ENCODE measurements at places on chromosomes 4 and X.
A peak's percentile ranks its signal among the peaks of the same experiment; 100 is the strongest.

DNA sequence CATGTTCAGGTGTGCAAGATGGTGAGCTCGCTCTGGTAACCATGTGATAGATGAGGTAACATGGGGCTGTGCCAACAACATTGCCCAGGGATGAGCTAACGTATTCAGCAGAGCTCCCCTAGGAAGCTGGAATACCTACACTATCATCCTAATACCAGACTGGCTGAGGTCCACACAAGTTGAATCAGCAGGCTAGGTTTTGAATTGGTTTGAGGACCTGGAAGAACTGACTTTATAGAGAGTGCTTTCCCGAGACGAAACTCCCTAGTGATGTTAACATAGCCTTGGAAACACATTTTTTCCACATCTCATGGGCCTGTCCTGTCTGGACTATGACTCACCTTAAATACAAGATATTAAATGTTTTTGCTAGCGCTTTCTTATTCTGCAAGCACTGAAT, 56.7 kb downstream of the IGFBP7 start:
- no peak for DNase-seq

- no peak for DNase-seq
Measured at GRCh38 chrX:39445336-39445735, 644.1 kb downstream of the MID1IP1 start.

DNA sequence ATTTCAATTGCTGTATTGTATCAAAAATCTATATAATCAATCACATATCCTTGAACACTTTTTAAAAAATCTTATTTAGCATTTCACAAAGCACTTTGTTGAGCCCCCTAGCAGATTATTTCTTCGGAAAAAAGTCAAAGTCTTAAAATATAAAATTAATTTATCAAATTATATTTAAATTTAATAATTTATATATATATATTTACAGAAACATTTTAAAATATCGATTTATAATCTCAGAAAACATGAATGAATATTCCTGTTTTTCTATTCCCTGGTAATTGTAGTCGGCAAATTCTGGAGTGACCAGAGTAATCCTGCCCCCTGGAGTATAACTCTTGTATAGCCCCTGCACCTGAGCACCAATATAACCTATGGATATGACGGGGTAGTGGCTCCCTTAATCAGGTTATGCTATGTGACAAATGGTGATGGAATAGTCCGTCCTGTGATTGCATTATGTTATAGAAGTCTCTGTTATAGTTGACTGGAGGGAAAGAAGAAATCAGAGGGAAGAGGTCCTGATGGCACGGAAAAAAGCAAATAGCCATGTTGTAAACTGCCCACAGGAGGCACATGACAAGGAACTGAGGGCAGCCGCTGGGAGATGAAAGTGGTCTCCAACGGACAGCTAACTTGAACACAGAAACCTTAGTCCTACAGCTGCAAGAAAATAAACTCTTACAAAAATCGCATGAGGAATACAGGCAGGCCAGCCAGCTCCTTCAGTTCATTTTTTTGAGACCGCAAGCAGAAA, 1092.3 kb downstream of the ARAP2 start:
- DNase-seq, result no peak

- DNase-seq, result no peak
Measured at GRCh38 chrX:119477812-119478232, 9.6 kb downstream of the SLC25A5 start.

DNA sequence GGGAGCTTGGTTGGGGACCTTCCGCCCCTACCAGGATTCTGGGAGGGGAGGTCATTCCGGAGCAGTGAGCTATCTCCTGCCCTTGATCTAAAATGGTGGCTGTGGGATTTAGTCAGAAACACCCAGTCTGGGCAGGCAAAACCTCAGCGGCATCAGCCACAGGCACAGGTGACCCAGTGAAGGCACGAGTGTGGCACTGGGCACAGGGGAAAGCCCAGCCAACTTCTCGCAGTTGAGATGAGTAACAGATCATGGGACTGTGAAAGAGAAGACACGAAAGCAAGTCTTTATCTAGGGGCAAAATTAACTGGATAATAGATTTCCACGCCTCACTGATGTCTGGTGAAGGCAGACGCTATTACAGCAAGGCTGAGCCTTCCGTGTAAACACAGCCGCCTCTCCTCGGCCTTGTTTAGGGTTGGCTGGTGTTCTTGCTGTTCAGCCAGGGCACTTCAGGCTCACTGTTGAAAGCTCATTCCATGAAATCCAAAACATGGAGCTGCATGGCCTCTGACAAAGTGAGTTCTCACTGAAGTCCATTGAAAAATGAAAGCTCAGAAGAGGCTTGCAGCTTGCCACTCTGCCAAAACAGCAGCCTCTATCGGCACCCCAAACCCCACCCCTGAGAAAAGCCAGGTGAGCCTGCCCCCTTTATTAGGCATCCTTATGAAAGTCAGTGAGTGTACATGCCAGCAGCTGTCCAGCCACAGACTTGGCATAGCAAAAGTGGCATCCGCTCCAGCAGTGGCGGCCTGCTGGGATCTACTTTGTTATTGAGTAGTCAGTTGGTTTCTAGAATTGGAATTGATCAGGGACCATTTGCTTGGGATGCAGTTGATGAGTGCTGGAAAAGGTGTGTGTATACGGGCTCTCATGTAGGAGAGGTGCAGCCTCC, 102.3 kb upstream of the MTM1 start:
- DNase-seq, result no peak

- no peak for DNase-seq
Measured at GRCh38 chr4:13541176-13541604, 3.1 kb downstream of the NKX3-2 start.

- peak; percentile 72 for DNase-seq
Measured at GRCh38 chr4:101345596-101346350, 1.6 kb downstream of the PPP3CA start.

DNA sequence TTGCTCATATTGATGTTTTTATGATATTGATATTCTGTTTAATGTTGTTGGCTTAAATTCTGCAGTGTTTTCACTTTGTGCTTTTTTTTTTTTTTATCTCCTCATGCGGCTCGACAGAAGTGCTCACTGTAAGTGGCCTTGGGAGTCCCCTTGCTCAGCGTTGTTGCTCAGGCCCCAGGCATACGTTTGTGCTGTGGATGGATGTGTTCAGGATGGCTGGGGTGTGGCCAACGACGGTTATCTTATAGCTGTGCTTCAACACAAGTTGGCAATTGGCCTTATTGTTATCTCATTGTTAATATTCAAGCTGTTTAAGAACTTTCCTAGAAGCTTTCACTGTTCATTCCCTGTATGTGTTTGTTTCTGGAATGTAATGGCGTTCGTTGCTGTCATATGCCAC, 36.4 kb upstream of the CLCN4 start:
- DNase-seq, result no peak

GRCh38 chr4:64144994-64145393, 264.3 kb downstream of the TECRL start:
- no peak for DNase-seq

- DNase-seq, result no peak
Measured at GRCh38 chr4:125283707-125284279, 31.0 kb upstream of the FAT4 start.

- no peak for DNase-seq
Measured at GRCh38 chrX:69156638-69157037, 8.6 kb downstream of the PJA1 start.

DNA sequence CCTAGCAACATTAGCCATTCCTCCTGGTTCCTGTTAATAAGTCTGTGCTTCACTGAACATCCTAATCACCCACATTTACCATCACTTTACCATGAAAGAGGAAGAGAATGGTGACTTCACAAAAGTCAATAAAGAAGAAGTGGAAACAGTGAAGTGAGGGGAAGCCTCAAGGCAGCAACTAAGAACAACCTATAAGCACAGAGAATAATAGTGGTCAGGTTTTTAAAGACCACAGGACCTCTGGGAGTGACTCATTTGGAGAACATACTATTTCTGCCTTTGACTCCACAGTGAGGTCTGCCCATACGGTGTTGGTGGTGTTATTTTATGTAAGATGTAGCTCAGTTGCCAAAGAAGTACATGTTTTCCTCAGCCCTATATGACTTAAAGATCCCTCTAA, 86.0 kb upstream of the TET2 start:
- no peak for DNase-seq

- no peak for DNase-seq
Measured at GRCh38 chr4:56156141-56156540, 207.4 kb downstream of the CEP135 start.

GRCh38 chr4:99811850-99812249, 4.8 kb upstream of the DAPP1 start:
- peak; percentile 51 for DNase-seq

- no peak for DNase-seq
Measured at GRCh38 chr4:6573986-6574746, 823 bp upstream of the MAN2B2 start.

- DNase-seq, result no peak
Measured at GRCh38 chrX:38220024-38220414, 652 bp downstream of the SRPX start.

DNA sequence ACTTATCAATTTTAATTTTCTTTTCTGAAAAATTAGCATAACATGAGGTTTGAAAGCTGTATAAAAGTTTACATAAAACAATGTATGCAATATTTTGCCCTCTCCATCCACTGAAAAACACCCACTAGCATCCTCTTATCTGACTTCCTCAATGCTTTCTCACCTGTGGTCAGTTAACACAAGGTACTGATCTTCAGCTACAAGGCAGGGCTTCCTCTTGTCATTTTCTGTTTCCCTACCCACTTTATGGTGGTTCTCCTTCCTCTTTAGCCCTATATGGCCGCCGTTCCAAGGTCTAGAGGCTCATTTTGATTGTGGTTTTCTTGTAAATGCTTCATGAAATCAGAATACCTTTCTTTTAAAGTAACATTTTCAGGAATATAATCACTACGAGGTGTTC, 618.6 kb upstream of the CPEB2 start:
- DNase-seq, result no peak

DNA sequence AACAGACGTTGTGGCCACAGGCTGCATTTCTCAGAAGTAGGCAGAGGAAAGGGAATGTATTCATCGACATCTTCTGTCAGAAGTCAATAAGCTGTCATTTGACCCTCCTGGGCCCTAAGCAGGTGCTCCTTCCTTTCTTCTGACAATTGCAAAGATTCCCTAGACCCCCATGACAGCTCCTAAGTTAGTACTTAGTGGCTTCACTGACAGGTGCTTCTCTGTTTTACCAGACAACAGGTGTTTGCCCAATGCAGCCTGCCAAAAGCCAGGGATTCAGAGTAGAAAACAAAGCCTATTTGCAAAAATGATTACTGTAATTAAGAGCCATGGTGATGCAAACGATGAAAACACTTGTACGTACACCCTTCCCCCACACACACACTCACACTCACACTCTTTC, 7.5 kb upstream of the FGF5 start:
- no peak for DNase-seq

- DNase-seq, result no peak
Measured at GRCh38 chr4:95288552-95288951, 260.2 kb downstream of the UNC5C start.

- DNase-seq, result no peak
Measured at GRCh38 chr4:175369087-175369486, 443.0 kb downstream of the GPM6A start.

- no peak for DNase-seq
Measured at GRCh38 chrX:77422891-77423648, 24.1 kb upstream of the FGF16 start.

- DNase-seq, result peak; percentile 44
Measured at GRCh38 chr4:2786152-2786671, 6.7 kb upstream of the SH3BP2 start.

DNA sequence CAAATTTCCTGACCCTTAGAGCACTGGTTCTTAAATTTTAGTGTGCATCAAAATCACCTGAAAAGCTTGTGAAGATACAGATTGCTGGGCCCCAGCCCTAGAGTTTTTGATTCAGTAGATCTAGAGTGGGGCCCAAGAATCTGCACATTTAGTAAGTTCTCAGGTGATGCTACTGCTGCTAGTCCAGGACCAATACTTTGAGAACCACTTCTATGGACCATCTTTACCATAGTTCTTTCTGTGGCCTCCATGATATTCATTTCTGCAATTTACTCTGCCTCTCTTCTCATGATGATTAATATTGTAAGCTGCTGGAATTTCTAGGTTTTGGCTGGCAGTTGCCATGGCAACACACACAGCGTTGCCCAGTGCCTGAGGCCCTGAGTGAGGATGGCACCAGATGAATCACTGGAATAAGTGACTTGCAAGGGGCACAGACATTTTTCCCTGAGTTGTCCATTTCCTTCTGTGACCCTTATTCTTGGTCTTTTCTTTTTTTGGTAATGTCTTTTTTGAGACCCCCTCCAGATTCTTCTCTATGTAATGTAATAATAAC, 83.6 kb downstream of the PPP1R2C start:
- DNase-seq, result no peak

DNA sequence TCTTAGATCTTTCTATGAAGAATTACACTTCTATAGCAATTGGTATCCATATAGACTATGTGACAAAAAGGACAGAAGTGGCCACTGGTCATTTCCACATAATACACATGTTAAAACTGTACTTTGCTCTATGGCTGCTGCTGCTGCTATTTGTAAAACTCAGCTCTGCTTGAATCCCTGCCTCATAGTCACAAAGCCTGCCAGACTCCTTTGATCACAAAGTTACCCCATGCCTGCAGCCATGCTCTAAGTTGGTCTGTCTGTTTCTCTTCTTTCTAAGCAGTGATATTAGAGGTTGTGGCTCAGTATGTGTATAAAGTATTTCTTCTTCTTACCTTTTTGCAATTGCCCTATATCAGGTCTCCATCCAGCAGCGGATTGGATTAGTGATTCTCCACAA, 210.9 kb downstream of the GRID2 start:
- no peak for DNase-seq

- no peak for DNase-seq
Measured at GRCh38 chrX:44871114-44871645, 1.8 kb upstream of the KDM6A start.

- DNase-seq, result no peak
Measured at GRCh38 chr4:142582340-142582739, 263.8 kb downstream of the INPP4B start.

GRCh38 chrX:130649738-130650137, 248.0 kb downstream of the RBMX2 start:
- no peak for DNase-seq

DNA sequence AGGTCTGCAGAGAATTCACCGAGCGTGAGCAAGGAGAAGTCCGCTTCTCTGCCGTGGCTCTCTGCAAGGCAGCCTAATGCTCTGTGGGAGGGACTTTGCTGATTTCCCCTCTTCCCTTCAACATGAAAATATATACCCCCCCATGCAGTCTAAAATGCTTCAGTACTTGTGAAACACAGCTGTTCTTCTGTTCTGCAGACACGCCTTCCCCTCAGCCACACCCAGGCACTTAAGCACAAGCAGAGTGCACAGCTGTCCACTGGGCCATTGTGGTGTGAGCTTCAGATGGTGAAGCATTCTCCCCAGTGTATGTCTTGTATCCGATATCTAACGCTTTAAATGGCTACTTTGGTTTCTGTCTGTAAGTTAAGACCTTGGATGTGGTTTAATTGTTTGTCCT, 11.3 kb downstream of the UCHL1 start:
- no peak for DNase-seq

DNA sequence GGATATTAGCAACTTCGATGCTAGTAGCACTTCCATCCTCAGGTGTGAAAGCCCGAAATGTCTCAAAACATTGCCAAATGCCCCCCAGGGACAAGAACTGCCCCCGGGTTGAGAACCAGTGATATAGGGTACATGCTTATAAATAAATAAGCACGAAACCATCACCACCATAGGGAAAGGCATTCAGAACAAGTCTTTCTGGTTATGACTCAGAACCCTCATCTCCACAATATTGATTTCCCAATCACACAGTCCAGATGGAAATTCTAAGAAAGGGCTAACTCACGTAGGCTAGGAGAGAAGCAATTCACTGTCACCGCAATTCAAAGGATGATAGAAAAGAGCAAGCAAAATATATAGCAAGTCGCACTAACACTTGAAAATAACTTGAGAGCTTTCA, 84.8 kb downstream of the ANOS1 start:
- no peak for DNase-seq

- DNase-seq, result no peak
Measured at GRCh38 chrX:41332408-41333002, 1.5 kb upstream of the DDX3X start.

Data from T-helper 1 cell (primary cell).